ENCODE measurements at places on chromosomes 2 and 18. TPM values are rescaled to one million over a fixed set of nuclear protein-coding genes. Genes with fewer than 3 reads are reported as not detected.

GRCh38 chr18:79191956-79192355, 122.8 kb downstream of the ATP9B start:
- DNase-seq = no peak

- no peak for DNase-seq
Measured at GRCh38 chr2:195709901-195710806, 53.1 kb downstream of the SLC39A10 start.

GRCh38 chr2:64329848-64330247, 124.1 kb upstream of the LGALSL start:
- DNase-seq = no peak

DNA sequence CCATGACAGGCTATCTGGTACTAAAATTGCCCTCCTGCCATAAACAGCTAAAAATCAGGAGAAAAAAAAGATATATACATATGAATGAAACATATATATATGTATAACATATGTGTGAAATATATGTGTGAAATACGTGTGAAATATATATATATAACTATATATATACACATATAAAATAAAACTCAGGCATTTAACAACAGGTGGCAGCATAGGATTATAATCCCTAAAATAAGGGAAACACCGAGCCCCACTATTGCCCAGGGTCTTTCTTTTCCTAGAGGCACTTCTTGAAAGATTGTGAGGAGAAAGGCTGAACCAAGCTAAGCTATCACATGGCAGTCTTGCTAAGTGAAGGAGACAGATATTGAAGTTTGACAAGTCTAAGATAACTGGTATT, 65.9 kb upstream of the CYTIP start:
- DNase-seq = no peak

The TGFA gene
- 2.1 TPM for total RNA-seq

All from right lobe of liver (tissue), 6 donors.